Activated CD8-positive, alpha-beta memory T cell treated with anti-CD3 and anti-CD28 coated beads, Interleukin-2, amount 10 ng/mL, durations not matched to agents 7 days and 5 days (primary cell): ENCODE measurements at places on chromosomes 7 and 10. TPM values are rescaled to one million over a fixed set of nuclear protein-coding genes. Genes with fewer than 3 reads are reported as not detected.

DNA sequence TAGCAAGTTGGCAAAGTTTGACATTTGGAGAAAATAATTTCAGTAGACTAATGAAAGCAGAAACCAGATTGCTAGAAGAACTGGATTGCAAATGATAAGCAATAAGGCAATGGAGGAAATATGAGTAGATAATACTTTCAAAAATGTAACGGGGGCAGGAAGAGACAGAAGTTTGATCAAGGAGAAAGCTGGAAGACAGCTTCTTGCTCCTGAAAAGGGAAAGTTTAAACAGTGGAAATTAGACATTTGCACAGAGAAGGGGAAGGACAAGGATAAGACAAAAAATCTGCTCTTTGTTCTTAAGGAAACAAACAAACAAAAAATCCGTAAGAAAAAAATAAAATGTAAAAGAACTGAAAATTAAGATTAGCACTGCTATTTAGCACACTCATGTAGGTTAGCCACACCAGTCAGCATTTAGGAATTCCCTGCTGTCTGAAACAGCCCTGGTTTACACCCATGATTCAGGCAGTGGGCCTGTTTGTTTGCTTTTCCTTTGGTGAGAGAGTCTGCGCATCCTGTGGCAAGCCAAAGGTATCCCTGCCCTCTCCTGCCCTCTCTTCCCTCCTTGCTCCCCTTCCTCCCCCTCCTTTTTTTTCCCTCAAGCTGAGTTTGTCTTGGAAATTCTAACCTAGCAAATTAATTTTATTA, 104.3 kb upstream of the CAV2 start:
- no peak for DNase-seq

- no peak for DNase-seq
These were observed 3.0 kb downstream of the AFAP1L2 start for GRCh38 chr10:114401195-114401791.

- DNase-seq = no peak
These were observed 49.8 kb downstream of the PODXL start for GRCh38 chr7:131506597-131506996.

DNA sequence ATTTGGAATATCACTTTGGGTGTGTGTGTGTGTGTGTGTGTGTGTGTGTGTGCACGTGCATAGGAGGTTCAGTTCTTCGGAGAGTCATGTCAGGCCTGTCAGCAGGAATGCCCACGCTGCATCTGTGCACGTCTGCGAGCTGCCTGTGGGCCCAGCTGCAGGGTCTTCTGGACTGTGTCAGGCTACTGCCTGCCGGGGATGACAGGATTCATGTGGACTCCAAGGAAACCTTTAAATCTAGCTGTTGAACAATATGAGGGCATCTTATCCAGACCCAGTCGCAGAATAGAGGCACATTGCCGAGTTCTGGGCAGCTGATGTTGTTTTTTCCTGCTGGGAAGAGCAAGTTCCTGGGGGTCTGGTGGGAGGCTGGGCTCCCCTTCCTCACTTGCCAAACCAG, 19.0 kb downstream of the AQP1 start:
- peak; percentile 37 for DNase-seq

DNA sequence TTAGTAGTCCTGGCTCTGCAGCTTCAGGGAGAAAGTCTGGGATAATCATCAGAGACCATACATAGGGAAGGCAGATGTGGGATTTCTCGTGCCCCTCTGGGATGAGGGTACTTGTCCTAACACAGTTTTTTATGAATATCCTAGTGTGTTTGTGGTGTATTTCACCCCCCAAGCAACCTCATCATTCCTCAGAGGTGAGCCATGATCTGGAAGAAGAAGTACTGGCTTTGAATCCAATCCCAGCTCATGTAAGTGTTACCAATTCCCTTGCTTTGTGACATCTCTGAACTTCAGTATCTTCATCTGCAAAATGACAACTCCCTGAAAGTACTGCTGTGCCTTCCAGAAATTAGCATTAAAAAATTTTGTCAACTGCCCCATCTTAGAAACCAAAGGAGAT, 347.5 kb upstream of the ZMIZ1 start:
- DNase-seq = no peak

- no peak for DNase-seq
These were observed 42.7 kb upstream of the MNX1 start for GRCh38 chr7:157053118-157053517.

DNA sequence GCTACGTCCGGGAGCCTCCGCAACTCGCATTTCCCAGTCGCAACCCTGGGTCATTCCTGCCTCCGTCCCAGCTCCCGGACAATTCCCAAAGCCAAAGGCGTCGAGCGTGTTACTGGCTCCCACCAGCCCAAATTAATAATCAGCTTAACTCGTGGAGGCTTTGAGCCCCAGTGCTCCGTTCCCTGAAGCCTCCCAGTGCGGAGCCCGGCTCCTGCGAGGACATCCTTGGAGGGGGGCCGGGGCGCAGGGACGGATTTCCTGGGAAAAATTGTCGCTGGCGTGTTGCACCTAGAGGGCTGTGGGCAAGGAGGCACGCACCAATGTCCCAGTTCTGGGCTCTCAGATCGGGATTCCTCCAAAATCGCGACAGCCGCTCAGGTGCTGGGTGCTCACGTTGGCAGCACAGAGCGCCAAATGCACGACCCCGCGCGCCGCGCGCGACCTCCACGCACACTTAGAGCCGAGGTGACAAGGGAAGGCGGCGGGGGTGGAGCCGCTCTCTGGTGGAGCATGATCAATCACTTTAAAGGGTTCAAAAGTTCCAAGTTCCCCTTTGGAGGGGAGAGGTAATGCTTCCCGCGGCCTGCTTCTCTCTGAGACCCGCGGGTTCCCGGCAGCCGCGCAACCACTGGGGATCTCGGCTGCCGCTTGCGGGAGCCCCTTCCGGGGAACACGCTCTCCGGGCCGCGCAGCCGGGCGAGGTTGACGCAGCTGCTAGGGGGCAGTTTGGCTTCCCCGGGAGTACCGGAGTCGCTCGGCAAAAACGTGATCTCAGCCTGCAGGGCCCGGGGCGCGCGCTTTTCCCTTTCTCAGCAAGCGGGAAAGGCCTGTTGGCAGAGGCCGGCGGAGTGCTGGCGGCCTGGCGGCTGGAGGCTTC, 25.5 kb downstream of the SKIDA1 start:
- DNase-seq = no peak

DNA sequence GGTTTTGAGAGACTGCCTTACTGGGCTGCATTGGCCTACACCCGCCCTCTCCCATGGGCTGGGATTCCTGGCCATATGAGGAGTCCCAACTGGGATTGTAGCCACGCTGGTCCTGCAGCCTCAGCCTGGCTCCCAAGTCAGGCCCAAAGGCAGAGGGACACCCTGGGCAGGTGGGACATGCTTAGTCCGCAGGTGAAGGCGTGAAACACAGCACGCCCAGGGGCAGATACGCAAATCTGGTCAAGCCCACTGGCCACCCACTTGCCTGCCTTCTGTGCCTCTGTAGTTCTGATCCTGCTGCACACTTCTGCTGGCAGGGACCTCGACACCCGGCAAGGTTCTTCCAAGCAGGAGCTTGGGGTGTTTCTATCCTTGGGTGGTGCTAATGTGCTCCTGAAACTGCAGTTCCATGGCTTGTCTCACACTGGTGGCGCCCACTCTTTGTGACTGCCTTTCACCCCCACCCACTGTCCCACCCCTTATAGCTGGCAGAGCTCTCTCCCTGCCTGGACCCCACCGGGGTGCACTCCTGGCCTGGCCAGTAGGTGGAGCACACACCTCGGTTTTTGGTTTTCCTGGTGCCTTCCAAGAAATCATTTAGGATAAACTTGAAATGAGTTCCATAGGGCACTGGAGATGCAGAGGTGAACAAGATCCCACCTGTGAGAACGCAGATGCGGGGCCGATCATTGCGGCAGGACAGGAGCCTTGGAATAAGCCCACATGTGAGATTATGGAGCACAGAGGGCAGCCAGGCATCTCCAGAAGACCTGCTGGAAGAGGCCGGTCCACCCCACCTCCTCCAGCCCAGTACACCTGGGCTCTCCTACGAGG, 47.9 kb downstream of the MKI67 start:
- peak; percentile 61 for DNase-seq

DNA sequence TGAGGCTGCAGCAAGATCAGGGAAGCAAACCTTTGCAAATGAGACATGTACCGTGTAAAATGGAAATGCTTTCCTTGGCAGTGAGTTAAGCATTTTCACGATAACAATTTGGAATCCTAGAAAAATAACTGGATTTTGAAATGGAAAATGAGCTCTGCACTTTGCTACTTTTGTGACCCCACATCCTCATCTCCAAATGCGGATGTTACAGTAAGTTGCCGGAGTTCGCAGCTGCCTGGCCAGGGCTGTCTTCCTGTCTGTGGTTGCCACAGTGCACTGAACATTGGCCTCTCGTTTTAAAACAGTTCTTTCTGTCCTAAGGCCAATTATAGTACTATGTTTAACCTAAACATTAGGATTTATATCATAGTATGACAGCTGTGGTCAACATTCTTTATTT, 136.2 kb upstream of the FZD8 start:
- DNase-seq = no peak

DNA sequence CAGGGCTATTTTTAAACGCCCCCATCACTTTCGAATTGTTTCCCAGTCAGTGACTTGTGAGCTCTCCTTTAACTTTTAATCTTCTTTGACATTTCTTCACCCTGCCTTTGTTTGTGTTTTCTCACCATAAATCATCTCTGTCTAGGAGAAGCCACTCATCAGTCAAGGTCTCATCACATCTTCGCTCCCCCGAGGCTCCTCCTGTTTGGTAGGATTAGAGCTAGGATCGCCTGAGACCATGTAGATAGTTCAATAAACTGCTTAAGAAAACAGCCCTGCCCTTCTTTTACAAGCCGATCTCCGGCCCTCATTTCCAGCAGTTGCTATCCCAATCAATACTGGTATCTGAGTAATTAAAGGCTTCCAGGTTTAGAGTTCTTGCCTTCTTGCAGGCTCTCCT, 472.8 kb upstream of the ADARB2 start:
- no peak for DNase-seq

GRCh38 chr10:28761084-28761846, 83.9 kb downstream of the BAMBI start:
- no peak for DNase-seq

DNA sequence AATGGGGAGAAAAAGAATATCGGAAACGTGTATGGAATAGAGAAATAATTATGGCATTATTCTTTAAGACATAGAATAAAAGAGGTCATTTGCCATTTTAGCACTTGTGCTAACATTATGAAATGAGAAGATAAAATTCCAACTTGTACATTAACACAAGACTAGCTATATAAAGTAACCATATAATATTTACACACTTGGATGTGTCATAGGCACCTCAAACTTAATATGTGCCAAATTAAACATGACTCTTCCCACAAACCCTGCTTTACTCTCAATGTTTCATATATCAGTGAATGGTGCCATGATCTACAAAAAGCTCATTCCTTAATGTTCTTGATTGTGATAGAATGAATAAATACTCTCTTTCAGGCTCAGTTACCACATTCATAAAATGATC, 4.1 kb upstream of the MINDY3 start:
- no peak for DNase-seq

DNA sequence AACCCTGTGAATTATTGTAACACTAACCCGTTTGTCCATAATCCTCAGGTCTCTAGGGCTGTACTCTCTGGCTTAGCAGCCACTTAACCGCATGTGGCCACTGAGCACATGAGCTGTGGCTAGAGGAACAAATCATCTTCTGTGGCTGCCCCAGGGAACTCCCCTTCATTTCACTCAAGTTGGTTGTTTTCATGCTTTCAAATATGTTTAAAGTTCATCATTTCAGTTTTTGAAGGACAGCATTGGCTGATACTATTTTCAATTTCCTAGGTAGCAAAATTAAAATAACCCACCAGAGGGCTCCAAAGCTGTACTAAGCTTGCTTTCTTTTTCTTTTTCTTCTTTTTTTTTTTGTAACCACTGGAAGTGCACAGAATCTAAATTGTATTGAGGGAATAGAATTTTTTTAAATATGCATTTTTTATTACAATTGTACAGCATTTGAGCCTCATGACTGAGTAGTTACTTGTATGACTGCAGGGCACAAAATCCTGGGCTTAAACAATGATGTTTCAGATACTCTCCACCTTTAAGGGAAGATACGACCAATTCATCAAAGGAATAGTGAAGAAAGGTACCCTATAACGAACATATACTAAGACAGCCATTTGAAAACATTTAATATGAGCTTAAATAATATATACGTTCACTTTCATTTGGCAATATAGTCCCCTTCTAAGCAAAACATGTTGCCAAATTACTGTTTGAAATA, 38.6 kb downstream of the MRC1 start:
- no peak for DNase-seq

GRCh38 chr10:14453593-14453992, 122.9 kb upstream of the FRMD4A start:
- DNase-seq = no peak

- no peak for DNase-seq
These were observed 89.3 kb upstream of the PRKCQ start for GRCh38 chr10:6669269-6669859.

GRCh38 chr7:78530351-78530750, 731.8 kb downstream of the PHTF2 start:
- DNase-seq = no peak

DNA sequence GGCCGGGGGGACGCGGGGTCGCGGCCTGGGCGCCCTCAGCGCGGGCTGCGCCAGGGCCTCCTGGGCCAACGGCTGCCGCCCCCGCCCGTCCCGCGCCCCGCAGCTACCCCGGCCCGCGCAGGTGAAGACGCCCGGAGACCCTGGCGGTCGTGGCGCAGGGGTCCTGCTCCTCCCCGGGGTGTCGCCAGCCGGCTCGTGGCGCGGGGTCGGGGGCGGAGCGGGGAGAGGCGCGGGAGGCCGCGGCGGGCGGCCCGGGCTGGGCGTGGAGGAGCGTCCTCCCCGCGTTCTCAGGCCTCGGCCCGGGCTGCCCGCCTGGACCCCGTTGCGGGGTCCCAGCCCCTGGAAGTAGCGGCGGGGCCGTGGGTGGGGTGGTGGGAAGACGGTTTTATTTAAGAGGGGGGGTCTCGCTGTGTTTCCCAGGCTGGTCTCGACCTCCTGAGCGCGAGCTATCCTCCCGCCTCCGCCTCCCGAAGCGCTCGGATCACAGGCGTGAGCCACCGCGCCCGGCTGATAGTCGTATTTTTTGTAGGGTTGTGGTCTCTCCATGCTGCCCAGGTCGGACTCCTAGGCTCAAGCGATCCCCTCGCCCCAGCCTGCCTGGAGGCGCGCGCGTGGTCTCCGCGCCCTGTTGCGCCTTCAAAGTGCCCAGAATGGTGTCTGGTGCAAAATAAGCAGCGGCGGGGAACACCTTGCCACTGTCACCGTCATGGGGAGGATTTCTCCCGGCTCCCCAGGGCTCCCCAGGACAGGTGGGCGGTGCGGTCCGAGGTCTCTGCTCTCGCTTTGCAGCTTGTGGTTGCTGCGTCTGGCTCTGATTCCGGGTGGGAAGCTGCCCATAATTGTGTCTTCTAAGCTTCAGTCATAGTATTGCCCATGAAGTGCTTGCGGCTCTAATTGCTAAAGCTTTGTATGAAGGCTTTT, 15.3 kb upstream of the SUN1 start:
- DNase-seq = peak; percentile 57

The SPAG6 gene
- 6.0 TPM for total RNA-seq

The PON1 gene
- total RNA-seq = not detected

The C10orf67 gene
- 0.07 TPM for total RNA-seq

The HKDC1 gene
- total RNA-seq = 0.61 TPM

The ACTL6B gene
- not detected for total RNA-seq

The ANK3 gene
- total RNA-seq = 2.9 TPM

The NEUROD6 gene
- not detected for total RNA-seq

The GPR141 gene
- 0.30 TPM for total RNA-seq
